Stimulated activated naive CD8-positive, alpha-beta T cell treated with anti-CD3 and anti-CD28 coated beads, Interleukin-15, amount 100 ng/mL, for 72 hours (primary cell): ENCODE measurements at places on chromosomes 4 and X.

DNA sequence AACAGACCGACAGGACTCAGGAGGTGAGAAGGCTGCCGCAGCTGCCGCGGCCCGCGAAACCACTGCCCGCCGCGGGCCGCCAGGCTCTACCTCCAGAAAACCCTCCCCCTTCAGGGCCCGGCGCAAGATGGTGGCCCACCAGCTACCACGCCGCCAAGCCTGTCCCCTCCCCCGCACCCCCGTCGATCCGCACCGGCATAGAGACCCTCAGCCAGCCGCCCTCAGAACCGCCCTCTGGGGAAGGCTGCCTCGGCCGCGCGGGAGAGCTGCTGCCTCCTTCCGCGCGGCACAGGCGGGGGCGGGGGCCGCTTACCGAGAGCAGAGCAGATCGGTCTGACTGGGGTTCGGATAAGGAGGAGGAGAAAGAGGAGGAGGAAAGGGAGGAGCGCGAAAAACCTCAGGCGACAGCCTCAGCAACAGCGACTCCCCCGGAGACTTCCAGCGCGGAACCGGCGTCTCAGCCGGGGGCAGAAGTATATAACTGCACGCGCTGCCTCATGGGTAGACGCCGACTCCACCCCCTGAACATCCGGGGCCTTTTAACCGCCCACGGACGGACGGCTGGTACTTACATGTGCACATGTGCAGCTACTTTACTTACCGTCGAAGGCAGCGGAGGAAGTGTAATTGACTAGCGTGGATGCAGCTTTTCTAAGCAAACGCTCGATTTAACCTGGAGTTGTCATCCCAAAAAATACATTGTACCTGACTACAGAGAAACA, at the start of gene ZNF280C:
TSS of gene ZNF280C (minus strand) at position 451 of the 722 bp plus-strand sequence. CDS start 8,450 bp downstream, outside the sequence.
- DNase-seq = peak; percentile 94

- DNase-seq = no peak
Measured at GRCh38 chrX:3388457-3388856, 42.0 kb upstream of the MXRA5 start.

DNA sequence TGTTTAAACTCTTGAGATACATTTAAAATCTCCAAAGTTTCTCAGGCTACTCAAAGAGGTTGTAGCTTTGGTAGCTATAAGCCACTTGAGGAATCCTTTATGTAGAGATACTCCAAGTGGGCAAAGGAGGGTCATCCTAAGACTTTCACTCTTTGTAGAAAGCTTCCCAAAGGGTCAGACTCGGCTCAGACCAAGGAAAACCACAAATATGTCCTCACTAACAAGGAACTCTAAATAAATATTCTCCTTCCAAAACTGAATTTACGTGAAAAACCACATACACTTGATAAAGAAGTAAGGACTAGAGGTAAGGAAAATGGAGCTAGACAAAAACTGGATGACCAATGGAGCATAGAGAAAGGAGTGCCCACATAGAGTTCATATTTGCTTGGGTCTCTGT, 41.7 kb upstream of the DDX60 start:
- DNase-seq = no peak

DNA sequence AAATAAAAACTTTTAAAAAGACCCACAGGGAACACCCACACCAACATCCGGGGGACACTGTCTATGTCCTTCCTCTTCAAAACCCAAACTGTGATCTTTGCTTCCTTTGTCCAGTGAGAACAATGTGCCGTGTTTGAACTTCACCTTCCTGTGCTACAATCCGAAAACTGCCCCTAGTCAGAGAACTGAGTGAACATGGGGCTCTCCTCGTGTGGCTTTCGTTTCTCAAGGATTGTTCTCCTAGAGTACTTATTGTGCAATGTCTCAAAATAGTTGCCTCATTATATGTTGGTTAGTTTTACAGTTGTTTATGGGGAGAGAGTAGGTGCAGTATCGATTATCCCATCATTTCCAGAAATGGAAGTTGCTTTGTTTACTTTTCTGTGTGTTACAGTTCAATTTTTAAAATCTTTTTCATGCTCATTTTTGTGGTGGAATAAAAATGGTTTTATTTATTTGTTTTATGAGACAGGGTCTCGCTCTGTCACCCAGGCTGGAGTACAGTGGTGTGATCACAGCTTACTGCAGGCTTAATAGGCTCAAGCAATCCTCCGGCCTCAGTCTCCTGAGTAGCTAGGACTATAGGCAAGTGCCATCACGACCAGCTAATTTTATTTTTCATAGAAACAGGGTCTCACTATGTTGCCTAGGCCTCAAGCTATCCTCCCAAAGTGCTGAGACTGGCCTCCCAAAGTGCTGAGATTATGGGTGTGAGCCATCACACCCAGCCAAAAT, 29.9 kb downstream of the RBMX start:
- DNase-seq = no peak

DNA sequence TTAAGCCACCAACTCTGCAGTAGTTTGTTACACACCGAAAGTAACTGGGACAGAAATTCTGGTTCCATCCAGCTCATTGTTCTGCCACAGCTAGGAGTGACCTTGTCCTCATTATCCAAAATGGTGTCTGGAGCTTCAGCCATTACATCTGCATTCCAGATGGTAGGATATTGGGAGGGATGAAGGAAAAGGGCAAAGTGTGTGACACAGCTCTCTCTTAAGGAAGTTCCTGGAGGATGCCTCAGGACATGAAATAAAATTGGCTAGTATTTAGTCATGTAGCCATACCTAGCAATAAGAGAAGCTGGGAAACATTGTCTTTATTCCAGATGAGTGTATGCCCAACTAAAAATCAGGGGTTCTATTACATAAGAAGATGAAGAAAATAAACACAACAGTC, 262.0 kb downstream of the BCOR start:
- no peak for DNase-seq

GRCh38 chr4:183171484-183172267, 72.6 kb downstream of the WWC2 start:
- no peak for DNase-seq

- peak; percentile 14 for DNase-seq
Measured at GRCh38 chr4:99447079-99447478, 11.9 kb upstream of the ADH7 start.

DNA sequence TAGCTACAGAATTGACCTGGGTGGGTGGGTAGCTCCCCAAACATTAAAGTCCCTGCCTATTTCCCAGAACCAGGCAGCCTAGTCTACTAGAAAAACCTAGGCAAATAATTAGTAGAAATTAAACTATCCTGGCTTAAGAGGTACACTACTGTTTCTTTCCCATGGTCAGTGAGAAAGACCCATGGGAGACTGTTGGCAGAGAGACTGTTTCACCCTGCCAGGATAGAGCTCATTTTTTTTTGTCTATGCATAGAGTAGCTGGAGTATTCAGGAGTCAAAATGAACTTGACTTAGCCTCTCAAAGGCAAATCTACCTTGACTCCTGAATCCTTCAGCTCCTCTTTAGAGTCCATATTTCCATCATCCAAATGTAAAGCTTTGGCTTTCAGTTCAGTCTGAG, 107.0 kb upstream of the AR start:
- DNase-seq = no peak

DNA sequence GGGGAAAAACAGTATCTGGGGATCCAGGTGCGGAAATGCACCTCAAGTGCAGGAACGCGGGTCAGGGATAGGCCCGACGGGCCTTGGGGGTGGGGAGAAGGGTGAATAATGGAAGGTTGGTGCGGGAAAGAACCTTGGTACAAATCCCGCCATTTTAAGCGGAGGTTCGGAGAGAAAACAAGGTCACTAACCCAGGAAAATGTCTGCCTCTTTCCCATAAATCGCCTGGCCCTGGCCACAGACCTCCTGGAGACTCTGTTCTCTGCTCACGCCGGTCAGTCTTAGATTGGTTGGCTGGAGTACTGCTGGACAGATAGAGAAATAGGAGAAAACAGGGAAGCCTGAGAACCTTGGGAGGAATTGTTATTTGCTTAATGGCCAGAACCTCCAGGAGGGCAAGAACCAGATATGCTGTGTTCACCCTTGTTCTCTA, 897 bp upstream of the FBXL5 start:
- no peak for DNase-seq

GRCh38 chr4:185869427-185869826, 57.4 kb upstream of the SORBS2 start:
- no peak for DNase-seq

- DNase-seq = peak; percentile 59
Measured at GRCh38 chr4:47837094-47837907, 566 bp downstream of the CORIN start.

DNA sequence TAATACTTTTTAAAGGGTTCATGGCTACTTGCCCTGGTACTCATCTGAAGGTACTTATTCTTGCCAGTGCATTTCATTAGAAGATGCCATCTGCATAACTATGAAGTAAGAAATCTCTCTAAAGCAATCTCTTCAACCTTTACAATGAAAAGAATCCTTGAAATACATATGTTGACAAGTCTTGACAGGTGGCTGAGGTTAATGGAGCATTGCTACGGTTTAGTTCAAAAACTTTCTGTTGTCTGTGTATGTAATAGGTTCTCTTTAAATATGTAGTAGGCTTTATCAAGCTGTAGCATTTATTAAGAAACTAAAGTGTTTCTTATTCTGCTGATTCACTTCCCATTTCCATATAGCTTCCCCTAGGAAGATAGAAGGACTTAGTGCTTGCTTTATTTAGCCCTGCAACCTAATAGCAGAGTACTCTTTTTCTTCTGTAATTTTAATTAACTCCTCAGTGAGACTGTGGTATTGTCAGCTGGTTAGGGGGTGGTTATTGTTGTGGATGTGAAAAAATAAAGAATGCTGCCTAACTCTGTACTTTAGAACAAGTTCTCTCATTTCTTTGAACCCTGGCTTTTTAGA, 39.3 kb downstream of the SLAIN2 start:
- no peak for DNase-seq

DNA sequence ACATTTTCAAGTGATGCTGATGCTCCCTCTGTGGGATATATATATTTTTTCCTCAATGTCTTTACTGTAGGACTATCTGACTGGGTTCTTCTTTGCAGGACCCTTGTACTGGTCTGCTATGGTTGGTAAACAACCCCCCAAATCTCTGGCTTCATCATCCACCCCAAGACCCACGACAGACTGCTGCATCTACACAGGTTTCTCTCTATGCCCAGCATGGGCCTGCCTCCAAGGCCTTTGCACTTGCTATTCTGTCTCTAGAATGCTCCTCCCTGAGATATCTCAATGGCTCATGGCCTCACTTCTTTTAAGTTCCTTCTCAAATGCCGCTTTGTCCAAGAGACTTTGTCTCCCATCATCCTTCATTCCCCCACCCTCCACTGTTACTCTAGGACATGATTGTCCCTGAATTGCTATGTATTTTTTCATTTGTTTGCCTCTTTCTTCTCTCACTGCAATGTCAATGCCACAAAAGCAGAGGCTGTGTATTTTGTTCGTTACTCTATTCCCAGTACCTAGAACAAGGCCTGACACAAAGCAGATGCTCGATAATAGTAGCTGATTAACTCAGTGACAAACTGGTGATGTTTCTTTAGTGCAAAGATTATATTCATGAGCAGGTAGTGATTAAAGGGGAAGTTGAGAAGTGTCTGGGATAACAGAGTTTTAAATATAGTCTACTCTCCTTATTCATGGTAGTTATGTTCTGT, 6.6 kb downstream of the EVC start:
- no peak for DNase-seq

DNA sequence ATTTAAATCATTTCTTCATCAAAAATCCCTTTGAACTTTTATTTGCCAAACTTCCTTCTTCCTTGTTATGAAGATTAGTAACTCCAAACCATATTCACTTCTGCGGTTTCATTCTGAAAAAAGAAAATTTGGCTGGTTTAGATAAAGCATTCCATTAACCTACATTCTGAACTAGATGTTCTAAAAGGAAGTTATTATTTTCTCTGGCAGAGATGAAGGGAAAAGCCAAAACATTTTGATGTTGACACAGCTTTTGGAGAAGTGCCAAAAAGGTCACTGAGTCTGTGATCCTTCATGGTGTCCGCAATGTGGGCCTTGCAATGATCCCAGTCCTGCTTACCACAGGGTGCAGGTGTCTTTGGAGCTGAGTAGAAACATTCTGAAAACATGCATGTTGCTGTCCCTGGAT, 36.0 kb downstream of the CXCL8 start:
- no peak for DNase-seq

DNA sequence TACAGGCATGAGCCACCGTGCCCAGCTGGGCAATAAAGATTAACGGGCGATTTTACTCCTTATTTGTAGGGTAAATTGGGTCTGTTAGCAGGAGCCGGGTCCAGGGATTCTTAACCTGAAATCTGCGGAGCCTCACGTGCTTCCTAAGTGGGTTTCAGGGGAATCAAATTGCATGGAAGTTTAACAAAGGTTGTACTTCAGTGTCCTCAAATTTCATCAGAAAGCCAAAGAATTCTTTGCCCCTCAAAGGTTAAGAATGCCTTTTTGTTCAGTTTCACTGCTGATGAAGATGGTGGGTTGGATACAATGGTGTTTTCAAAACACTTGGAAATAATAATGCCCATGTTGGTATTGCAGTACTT, 67.9 kb downstream of the AFF1 start:
- DNase-seq = no peak

DNA sequence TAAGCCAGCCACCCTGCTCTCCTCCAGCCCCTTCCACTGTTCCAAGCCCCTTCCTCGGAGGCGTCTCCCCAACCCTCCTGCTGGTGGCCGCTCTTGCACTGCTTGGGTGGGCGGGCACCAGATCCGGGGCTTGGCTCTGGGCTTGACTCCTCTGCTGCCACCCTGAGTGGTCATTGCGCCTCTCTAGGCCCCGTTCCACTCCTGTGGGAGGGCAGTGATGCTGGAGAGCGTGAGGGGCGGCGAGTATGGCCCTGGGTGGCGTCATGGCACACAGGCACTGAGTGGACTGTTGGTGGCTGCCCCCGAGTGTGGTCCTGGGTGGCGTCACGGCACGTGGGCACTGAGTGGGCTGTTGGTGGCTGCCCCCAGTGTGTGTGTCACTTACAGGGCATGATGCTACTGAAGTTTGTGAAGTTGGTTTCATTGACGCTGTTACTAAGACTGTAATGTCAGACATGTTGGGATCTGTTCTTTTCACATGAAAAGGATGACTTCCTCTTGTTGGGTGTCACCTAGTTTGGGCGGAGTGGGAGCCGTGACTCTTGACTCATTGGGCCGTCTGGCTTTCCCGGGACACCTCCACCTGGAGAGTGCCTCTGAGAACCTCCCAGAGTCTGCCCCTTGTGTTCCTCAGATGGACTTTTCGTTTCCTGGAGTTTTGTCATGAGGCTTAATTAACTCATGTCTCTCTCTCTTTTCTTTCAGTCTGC, 55.9 kb upstream of the HGFAC start:
- DNase-seq = no peak

GRCh38 chr4:112234952-112235609, 3.5 kb downstream of the AP1AR start:
- DNase-seq = peak; percentile 28

- DNase-seq = no peak
Measured at GRCh38 chr4:24655326-24655725, 71.0 kb upstream of the DHX15 start.

DNA sequence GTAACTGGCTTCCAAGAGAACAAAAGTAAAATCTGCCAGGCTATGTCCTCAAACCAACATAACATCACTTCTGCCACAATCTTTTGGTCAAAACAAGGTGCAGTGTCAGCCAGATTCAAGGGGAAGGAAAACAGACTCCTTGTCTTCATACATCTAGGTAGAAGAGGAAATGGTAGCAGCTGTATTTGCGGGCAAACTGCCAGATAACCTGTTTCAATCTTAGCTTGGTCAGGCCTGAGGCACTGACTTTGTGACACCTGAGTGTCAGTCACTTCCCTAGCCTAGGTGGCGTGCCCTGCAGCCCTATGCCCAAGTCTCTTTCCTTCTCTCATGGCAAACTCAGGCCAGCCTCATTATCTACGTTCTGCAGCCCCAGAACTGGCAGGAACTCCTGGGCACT, 146.2 kb upstream of the JADE1 start:
- no peak for DNase-seq

- no peak for DNase-seq
Measured at GRCh38 chrX:640641-641040, 10.1 kb downstream of the SHOX start.
